Ovary (tissue), 10 donors: ENCODE measurements at places on chromosomes 1 and 21. TPM values are rescaled to one million over a fixed set of nuclear protein-coding genes. Genes with fewer than 3 reads are reported as not detected.

Gene ANGPTL7
- total RNA-seq = 1.8 TPM

Gene FAM78B
- total RNA-seq = 1.7 TPM

Gene ACADM
- total RNA-seq = 56.8 TPM

DNA sequence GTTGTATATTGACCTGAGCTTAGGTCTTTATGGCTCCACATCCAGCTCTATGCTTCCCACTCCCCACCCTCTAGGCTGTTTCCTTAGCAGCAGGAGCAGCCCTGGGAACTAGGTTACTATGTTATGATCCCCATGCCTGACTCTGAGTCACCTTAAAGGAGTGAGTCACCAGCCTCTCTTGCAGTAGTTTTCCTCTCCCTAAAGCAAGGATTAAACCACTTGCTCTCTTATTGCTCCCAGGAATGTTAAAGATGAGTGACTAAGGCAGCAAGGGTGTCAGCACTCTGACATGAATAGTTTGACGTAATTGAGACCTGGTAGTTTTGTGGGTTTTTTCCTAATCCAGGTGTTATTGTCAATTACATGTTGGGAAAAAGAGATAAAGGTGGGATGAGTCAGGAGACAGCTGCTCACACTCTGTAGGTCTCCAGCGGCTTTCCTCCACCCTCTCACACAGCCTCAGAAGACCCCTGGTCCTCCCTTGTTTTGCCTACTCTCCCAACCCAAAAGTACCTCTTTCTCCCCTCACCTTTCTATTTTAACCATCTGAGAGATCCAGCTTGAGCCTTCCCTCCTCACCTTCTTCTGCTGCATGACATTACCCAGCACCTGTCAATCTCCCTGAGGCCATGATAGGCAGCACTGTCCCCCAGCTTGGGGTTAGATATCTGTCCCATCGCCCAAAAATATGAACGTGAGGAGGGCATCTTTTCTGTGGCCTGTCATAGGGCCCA is 369.1 kb upstream of the VAMP3 start:
- H3K27ac ChIP-seq = no peak overlapping the region
- no peaks in the 10 kb centered on the region for H3K36me3 ChIP-seq
- H3K4me1 ChIP-seq = no peaks in the 10 kb centered on the region
- H3K4me3 ChIP-seq = no peak overlapping the region

DNA sequence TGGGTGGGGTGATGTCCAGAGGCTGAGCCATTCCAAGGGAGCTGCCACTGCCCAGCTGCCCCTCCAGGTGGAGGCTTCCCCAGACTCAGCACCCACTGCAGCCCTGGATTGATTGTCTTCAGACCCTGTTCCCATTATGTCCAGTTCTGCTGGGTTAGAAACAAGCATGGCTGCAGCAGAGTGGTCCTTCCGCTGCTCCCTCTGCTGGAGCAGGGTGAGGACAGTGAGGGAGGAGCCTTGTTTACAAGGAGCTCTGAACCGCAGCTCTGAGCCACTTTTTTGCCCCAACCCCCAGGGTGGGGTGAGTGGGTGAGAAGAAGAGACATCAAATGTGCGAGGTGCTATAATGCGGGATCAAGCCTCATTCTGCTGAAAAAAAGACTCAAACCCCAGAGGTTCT is 2.3 kb downstream of the TNNT2 start:
- H3K4me3 ChIP-seq = no peak overlapping the region
- H3K27ac ChIP-seq = no peak overlapping the region
- DNase-seq = no peak
- no peaks in the 10 kb centered on the region for H3K36me3 ChIP-seq
- no peaks in the 10 kb centered on the region for H3K27me3 ChIP-seq
- peaks cover 1% of the 10 kb centered on the region for H3K4me1 ChIP-seq

- H3K27me3 ChIP-seq = no peaks in the 10 kb centered on the region
- no peak overlapping the region for H3K4me3 ChIP-seq
- H3K27ac ChIP-seq = no peak overlapping the region
- DNase-seq = no peak
- no peaks in the 10 kb centered on the region for H3K36me3 ChIP-seq
- H3K4me1 ChIP-seq = peaks cover 3% of the 10 kb centered on the region
Measured at GRCh38 chr21:31564439-31564838, 95.1 kb upstream of the SOD1 start.

Gene PDC
- not detected for total RNA-seq

GRCh38 chr1:184017306-184017705 is 20.2 kb downstream of the COLGALT2 start:
- H3K27me3 ChIP-seq = no peaks in the 10 kb centered on the region
- no peaks in the 10 kb centered on the region for H3K4me1 ChIP-seq
- DNase-seq = no peak
- no peak overlapping the region for H3K4me3 ChIP-seq
